ENCODE measurements at places on chromosomes 4 and X.

DNA sequence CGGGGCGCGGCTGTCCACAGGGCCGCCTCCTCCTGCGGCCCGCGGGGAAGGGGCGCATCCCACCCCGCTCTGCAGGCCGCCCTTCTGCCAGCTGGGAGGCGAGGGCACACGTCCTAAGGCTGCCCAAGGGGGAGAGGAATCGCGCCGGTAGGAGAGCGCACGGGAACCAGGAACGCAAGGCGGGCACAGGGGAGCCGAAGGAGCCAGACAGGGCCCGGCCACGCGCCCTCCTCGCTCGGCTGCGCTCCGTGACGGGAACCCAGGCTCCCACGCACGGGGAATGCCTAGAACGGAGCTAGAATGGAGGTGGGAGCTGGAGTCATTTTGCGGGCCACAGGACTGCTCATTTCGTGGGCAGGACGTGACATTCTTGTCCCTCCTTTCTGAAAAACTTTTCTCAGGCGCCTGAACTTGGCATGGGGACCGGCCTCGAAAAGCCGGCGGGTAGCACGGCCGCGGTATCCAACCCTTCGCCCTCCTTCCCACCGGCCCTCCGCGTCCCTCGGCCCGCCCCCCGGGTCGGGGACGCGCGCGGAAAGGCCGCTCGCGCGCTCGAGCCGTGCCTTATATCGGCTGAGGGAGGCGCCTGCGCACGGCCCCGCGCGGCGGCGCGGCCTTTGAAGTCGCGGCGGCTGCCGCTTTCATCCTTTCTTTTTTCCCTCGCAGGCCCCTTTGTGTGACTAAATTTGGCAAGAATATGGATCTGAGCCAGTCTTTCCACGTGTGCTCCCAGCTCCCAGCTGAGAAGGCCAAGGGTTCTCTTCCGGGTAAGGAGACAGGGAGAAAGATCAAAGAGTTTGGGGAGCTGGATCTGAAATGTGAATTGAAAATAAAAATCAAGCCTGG, 4.2 kb upstream of the LEF1 start:
- DNase-seq, result peak; percentile 18

GRCh38 chrX:100883654-100884053, 9.5 kb upstream of the NOX1 start:
- DNase-seq, result no peak

DNA sequence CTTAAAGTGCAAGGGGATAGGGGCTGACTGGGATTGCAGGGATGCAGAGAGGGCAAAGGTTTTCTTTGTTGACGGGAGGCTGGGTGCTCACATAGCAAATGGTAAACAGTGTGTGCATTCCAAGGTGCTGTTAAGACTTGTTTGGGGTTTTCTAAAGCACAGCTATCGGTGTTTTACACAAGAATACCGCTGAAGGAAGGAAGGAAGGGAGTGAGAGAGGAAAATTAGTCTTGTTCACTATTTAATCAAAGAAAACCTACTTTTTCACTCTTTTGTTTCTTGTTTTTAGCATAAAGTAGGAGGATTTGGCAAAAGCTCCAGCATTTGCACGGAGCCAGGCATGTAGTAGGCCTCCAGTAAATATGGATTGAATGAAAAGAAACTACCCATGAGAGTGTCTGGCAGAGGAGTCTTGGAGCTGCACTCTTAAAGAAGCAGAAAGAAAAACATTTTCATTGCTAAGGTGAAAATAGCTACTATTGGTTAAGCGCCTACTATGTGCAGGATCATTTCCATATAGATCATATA, 99.7 kb downstream of the FIP1L1 start:
- peak; percentile 62 for DNase-seq

DNA sequence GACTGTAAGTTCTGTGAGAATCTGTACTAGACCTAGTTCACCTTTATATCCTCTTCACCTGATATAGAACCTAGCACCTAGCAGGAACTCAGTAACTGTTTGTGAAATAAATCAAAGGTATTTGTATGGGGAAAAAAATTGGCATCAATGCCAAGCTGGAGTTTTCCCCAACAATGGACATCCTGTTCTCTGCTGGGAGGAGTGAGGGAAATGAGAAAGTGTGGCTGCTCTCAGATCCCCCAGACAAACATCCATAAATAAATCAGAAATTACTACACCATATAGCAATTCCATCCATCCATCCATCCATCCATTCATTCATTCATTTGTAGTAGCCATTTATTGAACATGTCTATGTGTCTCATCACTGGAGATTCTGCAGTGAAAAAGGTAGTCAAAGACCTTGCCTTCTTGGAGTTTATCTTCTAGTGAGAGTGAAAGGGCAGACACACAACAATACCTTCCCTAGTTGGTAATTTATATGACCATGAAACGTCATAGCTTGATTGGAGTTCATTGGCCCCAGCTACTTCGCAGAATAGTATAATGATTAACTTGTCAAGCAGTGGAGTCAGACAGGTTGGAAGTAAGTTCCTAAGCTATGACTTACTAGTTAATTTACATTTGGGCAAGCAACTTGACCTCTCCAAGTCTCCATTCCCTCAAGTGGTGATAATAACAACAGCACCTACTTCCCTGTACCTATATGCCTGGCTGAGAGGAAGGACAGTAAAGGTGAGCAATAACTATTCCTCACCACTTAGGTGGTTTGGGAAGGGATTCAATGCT, 98.7 kb upstream of the KIT start:
- no peak for DNase-seq

- DNase-seq, result no peak
These were observed 768.2 kb downstream of the CENPC start for GRCh38 chr4:66777097-66777496.

- DNase-seq, result no peak
These were observed 27.0 kb downstream of the TFDP3 start for GRCh38 chrX:133190877-133191738.

DNA sequence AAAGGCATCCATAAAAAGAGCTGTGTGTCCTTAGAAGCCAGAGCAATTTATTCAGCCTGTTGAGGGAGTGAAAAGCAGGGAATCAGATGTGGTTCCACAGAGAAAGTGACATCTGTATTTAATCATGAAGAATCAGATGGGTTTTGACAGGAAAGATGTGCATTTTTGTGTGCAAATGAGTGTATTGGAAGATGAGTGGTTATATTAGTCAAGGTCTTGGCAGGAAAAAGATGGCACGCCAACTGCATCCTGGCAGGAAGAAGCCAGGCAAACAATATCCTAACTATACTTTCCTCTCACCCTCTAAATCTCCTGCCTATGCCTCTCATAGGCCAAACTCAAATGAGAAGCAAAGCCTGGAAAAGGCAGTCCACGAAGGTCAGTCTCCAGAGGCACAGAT, 59.1 kb downstream of the SCFD2 start:
- peak; percentile 84 for DNase-seq

DNA sequence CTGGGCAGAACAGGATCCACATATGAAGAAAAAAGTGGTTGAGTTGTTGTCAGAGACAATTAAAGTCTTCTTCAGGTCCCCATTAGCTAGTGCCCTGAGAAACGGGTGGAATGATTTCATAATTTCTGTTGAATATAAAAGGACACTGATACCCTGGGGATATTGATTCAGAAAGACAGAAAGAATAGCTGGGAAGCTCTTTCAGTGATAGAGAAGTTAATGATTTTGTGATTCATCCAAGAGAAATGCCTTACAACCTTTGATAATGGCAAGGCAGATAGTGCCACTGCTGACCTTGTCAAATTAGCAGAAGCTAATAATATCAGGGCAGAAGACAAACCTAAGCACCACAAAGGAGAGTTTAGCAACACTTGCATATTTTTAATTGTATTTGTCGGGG, 37.9 kb downstream of the UNC5C start:
- no peak for DNase-seq

GRCh38 chr4:7237873-7238272, 45.5 kb downstream of the SORCS2 start:
- no peak for DNase-seq

- no peak for DNase-seq
These were observed 16.0 kb downstream of the XK start for GRCh38 chrX:37701588-37701987.

GRCh38 chrX:17846045-17846444, 15.1 kb downstream of the RAI2 start:
- DNase-seq, result no peak

DNA sequence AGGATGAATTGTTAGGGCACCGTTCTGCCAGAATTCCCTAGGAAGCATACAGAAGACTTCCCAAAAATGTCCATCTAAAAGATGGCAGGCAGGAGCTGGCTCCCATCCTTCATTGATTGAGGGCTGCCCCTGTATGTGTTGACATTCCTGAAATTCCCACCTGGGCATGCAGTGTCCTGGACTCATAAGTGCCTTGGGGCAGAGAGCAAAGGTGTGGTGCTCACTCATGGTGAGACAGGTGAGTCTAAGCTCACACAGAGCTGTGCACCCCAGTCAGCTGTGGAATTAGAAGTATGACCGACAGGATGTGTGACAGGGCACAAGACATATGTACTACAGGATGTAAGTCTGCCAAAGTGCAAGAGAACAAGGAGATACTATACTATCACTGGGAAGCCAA, 271.9 kb downstream of the MID1IP1 start:
- DNase-seq, result no peak

DNA sequence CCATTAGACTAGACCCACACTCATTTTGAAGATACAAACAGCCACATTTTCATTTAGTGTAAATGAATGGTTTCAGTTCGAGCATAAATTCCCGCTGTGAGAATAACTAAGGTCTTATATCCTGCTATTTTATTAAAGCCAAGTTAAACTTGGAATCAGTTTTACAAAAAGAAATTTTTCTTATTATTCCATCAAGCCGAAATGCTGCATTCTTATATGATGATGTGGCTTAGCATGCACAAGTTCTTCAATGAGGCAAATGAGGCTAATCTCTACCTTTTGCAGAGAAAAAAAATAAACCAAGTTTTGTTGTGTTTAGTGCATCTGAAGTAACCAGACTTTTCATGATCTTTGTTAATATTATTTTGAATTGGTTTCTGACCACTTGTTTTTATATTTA, 953.9 kb upstream of the PCDH10 start:
- DNase-seq, result peak; percentile 66

GRCh38 chr4:102692474-102692873, 68.3 kb downstream of the MANBA start:
- DNase-seq, result no peak

- DNase-seq, result peak; percentile 55
These were observed 11.2 kb upstream of the AMOT start for GRCh38 chrX:112851806-112852205.

DNA sequence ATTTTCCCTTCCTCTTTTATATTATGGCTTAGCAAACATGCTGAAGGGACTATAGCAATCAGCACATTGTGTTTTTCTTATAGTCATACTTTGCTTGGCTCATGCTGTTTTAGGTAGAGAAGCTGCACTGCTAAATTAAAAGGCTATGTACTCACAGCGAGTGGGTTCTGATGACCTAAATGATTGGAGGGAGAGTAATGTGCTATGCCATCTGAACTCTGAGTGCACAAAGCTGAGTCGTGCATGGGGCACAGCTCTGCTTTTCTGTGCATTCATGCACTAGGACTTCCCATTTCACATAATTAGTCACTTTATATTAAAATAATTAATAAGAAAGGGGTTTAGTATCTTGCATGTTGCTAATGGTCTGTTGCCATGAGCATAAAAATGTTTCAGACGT, 132.7 kb upstream of the ADGRL3 start:
- no peak for DNase-seq

DNA sequence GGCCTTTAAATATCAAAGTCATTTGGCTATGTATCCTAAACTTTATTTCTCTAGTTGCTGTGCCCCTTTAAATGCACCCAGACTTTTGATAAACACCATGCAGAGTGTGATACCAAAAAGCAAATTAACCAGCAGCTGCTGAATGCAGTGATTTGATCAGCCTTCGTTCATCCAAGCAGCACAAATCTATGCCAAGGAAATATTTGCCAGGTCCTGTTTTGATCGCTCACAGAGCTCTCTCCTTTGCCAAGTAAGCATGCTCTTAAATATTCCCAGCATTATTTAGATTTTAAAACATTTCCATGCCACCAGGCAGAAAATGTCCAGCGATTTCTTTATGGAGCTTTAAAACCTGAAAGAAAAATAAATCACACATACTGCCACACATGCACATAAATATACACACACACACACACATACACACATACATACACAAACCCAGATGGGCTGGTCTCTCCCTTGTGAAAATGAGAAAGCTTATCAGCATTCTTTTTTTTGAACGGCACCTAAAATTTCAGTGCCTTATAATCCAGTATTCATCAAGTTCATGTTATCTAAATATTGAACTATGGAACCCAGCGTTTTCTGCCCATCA, 35.7 kb downstream of the BTC start:
- DNase-seq, result no peak

DNA sequence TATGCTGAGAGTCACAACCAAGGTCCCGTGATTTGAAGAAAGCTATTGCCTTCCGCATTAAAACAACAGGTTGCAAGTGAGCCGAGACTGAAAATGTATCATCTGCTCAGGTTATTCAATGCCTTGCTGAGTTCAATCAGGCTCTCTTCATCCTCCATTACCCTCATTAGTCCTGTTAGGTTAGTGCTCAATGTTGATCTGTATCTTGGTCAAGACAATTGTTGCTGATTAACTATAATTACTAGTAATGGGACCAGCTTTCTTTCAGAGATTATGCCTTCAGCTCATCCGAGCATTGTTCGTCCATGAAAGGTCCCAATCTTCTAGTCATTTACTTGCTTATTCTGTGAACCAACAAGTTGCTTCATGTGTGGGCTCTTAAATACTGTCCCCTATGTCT, 534.6 kb upstream of the FAM241A start:
- no peak for DNase-seq

- no peak for DNase-seq
These were observed 923.8 kb downstream of the RAPGEF2 start for GRCh38 chr4:160026721-160027120.

DNA sequence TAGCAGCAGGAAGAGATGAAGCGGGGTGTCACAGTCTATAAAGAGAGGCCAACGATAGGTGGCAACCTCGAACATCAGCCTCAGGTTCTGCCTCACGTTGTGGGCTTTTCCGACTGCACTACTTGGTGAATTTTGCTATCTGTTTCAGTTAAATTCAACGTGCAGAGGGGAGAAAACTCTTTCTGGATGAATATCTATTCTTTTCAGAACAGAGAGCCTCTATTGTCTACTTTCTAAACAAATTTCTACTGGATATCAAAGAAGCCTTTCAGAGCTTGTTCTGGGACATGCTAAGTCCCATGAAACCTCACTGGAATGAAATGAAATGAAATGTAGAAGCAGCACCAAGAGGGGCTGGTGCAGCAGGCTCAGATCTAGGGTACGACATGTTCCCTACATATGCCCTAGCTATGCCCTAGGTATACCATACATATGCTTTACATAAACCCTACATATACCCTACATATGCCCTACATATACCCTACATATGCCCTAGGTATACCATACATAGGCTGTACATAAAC, 116.5 kb upstream of the TRIM2 start:
- no peak for DNase-seq

DNA sequence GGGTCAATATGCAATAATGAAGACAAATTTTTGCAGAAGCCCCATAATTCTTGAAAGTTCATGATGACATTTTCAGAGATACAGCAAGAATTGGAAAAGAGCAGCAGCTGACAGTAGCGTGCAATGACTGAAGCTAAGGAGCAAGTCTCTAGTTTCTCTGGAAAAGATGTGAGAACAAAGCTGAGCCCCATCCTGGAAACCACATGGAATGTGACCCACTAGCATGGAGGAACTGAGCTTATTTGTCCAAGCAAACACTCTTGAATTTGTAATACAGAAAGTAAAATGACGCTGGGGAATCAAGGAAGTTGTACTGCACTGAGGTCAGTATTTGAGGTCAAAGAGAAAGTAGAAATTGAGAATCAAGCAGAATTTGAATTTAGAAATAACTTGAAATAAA, 1447.2 kb downstream of the FSTL5 start:
- DNase-seq, result no peak

GRCh38 chr4:60463857-60464502, 736.1 kb upstream of the ADGRL3 start:
- DNase-seq, result no peak

- no peak for DNase-seq
These were observed 5.4 kb upstream of the NUDT9 start for GRCh38 chr4:87416965-87417364.
